NCI-H2171 treated with DMSO at 0.1 percent for 48 hours (cell line): ENCODE measurements at places on chromosomes 3 and 15.

- DNase-seq = no peak
These were observed 111.8 kb upstream of the DPH6 start for GRCh38 chr15:35657679-35658311.

GRCh38 chr3:71421820-71422566 lies 161.5 kb downstream of the FOXP1 start:
- DNase-seq = no peak

- DNase-seq = no peak
These were observed 279.8 kb downstream of the ARPP21 start for GRCh38 chr3:35919160-35919559.

- no peak for DNase-seq
These were observed 38.5 kb upstream of the MRPL3 start for GRCh38 chr3:131541288-131541687.

- no peak for DNase-seq
These were observed 197.7 kb upstream of the GBE1 start for GRCh38 chr3:81958972-81959640.

DNA sequence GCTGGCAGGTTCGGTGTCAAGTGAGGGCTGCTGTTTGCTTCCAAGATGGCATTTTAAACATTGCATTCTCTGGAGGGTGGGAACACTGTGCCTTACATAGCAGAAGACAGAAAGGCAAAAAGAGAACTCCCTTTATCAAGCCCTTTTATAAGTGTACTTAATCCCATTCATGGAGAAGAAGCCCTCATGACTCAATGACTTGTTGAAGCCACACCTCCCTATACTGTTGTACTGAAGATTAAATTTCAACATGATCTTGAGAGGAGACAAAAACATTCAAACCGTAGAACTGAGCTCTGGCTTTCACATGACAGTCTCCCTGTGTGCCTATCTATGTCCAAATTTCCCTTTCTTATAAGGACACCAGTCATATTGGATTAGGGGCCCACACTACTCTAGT lies 443.4 kb upstream of the CDIN1 start:
- no peak for DNase-seq

- DNase-seq = no peak
These were observed 34.9 kb downstream of the CCDC33 start for GRCh38 chr15:74270854-74271520.

GRCh38 chr15:97479957-97480356 lies 480.5 kb upstream of the ARRDC4 start:
- DNase-seq = no peak

DNA sequence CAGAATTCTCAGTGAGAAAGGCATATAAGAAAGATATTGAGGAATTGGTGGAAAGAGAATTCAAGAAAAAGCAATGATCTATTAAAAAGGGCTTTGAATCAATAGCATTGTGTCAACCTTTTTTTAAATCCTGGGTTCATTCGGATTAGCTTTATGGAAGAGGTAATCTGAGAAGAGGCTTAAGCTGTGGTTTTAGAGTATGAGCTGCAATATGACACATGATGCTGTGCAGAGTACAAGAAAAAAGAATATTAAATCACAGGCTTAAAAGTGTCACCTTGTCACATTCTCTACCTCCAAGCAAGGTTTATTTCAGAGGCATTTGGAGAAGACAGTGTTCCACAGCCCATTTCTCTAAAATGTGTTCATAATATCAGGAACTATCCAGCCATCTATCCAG lies 128.9 kb downstream of the RTP4 start:
- no peak for DNase-seq

DNA sequence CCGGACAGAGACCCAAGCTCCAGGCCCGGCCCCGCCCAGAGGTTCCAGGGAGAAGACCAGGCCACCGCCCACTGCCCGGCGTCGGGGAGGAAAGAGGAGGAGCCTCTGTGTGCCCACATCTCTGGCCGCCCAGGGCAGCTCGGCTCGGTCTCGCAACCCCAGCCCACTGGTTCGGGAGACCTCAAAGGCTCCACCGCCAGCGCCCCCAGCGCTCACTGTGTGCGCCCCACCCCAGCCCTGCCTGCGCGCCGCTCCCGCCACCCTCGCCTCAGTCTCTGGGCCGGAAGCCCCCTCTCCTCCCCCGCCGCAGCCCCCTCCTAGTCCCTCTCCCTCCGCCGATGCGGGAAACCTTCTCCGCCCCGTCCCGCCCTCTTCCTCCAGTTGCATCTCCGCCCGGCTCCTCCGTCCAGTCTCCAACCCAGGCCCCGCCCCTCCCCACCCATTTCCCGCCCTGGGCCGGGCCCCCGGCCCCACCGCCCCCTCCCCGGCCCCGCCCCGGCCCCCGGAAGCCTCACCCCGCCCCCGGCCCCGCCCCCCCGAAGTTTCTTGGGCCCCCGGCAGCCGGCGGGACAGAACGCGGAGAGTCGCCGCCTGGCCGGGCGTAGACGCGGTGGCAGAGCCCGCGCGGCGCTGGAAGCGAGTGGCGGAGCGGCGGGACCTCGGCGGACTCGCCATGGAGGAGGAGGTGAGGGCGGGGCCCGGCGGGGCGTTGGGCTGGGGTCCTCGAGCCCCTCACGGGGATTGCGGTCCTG lies at the start of gene PLEKHO2:
PLEKHO2 (plus strand) TSS at position 572 of the 752 bp plus-strand sequence; CDS start at position 674, 102 bp downstream.
- DNase-seq = peak; percentile 88

GRCh38 chr15:39918688-39919385 lies 1.2 kb downstream of the GPR176 start:
- DNase-seq = no peak

GRCh38 chr3:192128922-192129321 lies 598.4 kb downstream of the FGF12 start:
- no peak for DNase-seq

- DNase-seq = no peak
These were observed 143.6 kb upstream of the GOLIM4 start for GRCh38 chr3:168239287-168239686.

- peak; percentile 15 for DNase-seq
These were observed 44.6 kb downstream of the LRRC28 start for GRCh38 chr15:99295840-99296239.

GRCh38 chr3:12729051-12729651 lies 29.9 kb downstream of the TMEM40 start:
- peak; percentile 7 for DNase-seq

DNA sequence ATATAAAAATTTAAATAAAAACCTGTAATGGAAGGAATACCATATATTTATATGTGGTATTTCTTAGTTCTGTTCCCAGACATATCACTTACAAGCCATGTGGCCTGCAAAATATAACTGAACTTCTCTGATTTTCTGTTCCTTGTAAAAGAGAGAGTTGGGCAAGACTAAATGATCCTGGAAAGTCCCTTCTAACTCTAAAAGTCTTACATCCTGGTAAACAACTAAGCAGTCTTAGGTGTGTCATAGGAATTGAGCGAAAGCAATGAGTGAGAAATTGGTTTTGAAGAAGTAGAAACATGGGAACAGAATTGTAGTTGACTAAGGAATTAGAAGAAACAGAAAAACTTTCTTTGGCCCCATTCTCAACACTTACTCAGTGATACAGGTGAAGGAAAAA lies 25.3 kb upstream of the IL20RB start:
- no peak for DNase-seq
